Stimulated activated CD8-positive, alpha-beta memory T cell treated with anti-CD3 and anti-CD28 coated beads, Interleukin-4, amount 100 ng/mL, for 4 hours (primary cell): ENCODE measurements at places on chromosomes 5 and 9.

DNA sequence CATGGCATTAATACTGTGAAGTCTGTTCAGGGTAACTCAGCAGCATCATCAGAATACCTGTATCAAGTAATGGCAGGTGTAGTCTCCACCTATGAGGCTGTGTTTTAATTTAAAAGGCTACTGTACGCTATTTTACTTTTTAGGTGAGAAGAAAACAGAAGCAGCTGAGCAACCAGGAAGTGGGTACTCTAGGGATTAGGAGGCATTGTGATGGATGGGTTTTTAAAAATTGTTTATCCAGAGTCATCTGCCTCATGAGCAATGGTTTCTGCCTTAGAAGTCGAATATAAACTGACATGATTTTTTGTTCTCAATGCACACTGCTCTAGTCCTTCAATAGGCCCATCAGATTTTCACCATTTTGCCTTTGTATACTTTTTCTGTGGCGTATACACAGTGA is 42.6 kb downstream of the PSIP1 start:
- no peak for DNase-seq

DNA sequence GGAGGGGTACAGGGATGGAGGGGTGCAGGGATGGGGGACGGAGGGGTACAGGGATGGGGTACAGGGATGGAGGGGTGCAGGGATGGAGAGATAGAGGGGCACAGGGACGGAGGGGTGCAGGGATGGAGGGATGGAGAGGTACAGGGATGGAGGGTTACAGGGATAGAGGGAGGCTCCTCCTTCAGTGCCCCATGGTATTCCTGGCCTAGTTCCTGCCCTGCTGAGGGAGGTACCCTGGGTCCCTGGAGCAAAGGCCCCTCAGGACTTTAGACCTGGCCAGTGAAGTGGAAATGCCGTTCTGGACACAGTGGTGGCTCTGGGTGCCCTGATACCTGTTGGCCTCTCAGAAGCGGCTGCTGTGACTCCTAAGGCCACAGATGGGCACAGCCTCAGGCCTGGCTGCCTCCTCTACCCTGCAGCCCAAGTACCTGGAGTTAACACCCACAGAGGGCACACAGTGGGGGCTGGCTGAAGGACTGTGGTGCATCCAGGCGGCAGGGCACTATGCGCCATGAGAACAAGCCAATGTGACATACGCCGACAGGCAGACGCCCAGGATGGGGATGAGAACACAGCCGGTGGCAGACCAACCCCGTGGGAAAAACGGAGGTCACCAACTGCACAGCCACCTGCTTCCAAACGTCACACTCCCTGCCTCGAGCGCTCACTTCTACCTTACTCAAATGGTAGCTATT is 8.4 kb downstream of the PTGES2 start:
- no peak for DNase-seq

GRCh38 chr9:136247947-136248637 is 2.5 kb upstream of the QSOX2 start:
- no peak for DNase-seq

DNA sequence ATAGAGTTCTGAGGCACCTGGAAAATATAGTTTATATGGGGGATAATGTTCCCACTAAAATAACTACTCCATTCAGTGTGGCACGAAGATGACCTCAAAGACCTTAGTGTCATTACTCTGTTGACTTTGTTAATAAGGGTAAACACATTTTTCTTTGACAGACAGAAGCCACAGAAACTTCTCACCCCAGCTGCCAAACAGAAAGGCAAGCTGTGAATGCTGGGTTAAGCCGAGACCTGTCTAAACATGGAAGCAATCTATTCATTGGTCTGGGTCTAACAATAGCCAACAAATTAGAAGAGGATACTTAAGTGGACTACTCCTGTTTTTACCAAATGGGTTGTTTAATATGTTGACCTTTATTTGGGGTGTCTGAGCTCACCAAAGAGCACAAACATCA is 171.4 kb downstream of the TLE1 start:
- DNase-seq: no peak

- no peak for DNase-seq
These were observed 89.3 kb downstream of the MACIR start for GRCh38 chr5:103347716-103348423.

GRCh38 chr5:150164211-150164980 is 2.2 kb upstream of the CDX1 start:
- no peak for DNase-seq

DNA sequence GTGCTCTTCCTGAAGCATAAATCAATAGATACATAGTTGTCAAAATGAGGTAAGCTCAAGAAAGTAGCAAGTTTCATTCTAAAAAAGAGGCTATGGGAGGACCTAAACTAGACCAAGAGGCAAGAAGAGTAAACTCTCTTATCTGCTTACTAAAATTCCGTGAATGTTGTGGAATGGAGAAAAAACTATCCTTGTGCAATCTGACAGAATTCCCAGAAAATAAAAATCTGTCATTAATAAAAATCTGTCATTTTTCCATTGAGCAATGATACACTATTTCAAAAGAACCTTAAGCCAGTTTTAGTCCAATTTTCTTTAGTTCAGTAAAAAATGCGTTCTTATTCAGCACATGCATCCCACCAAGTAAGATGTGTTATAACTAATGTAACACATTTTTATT is 15.9 kb upstream of the FANCC start:
- DNase-seq: no peak

DNA sequence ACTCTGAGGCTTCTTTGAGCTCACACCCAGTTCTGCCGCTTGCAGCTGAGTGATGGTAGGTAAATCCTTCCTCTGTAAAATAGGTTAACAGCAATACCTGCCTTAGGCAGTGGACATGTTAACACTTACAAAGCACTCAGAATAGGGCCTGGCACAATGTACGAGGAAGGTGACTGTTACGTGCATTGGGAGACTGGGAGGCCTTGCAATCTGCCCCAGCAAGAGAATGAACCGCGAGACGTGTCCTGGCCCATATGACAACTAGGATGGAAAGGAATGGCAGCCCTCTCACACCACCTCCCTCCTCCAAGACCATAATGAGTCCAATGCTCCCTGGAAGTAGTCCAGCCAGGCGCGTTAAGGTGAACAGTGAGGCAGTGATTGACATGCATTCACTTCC is 23.1 kb upstream of the AKNA start:
- DNase-seq: no peak

GRCh38 chr5:155915601-155916000 is 411.4 kb upstream of the SGCD start:
- no peak for DNase-seq

- no peak for DNase-seq
These were observed 499.2 kb downstream of the BNC2 start for GRCh38 chr9:16371306-16371705.

GRCh38 chr9:115717298-115717697 is 436.3 kb upstream of the PAPPA start:
- DNase-seq: no peak

DNA sequence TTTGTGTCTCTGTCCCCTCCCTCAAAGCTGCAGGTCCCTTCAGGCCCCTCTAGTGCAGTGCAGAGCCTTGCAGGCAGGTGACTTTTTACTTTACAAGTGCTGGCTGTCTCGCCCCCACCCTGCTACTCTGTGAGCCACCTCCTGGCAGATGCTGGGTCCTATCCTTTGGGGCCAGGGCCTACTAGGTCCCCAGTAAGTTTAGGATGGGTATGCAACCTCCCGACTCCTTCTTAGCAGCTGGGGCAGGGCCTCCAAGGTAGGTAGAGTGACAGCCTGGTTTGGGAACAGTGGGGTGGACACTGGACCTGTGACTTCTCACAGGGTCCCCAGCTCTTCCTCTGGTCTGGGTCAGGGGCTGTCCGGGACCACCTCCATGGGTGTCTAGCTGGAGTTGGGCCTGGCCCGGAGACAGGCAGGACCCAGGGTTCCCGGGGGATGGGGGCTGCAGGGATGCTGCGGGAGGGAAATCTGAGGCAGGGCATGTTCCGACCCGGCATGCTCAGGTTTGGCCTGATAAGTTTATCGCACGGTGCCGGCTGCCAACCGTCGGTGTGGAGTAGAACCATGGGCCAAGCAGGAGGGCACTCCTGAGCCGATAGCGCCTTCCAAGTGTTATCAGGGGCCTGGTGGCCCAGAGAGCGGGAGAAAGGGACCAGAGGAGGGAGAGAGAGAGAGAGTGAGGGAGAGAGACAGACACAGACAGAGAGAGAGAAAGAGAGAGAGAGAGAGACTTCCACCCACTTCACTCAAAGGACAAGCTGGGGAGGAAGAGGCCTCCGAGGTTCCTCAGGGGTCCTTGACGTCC is 20.5 kb downstream of the GFI1B start:
- no peak for DNase-seq

- DNase-seq: peak; percentile 6
These were observed 720 bp downstream of the NADK2 start for GRCh38 chr5:36240779-36241630.

GRCh38 chr5:73295447-73295846 is 122.5 kb downstream of the TMEM174 start:
- DNase-seq: no peak

GRCh38 chr9:99561961-99562565 is 259.6 kb upstream of the NR4A3 start:
- DNase-seq: no peak

DNA sequence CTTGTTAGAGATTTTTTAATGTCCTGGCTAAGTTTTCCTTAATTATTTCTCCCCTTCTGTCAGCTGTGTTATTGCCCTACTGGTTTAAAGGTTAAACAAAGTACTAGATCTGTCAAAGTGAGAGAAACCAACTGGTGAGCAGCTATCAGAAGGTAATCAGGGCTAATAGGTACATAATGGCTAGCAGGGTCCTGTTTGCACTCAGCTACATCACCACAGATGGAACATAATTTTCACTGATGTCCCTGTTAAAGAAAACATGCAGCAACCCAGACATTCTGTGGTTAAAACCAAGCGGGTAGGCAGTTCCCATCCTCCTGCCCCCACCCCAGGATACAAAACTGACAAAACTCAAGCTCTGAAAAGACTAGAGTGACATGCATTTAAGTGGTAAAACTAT is 473.9 kb downstream of the NR2F1-AS1 start:
- no peak for DNase-seq

DNA sequence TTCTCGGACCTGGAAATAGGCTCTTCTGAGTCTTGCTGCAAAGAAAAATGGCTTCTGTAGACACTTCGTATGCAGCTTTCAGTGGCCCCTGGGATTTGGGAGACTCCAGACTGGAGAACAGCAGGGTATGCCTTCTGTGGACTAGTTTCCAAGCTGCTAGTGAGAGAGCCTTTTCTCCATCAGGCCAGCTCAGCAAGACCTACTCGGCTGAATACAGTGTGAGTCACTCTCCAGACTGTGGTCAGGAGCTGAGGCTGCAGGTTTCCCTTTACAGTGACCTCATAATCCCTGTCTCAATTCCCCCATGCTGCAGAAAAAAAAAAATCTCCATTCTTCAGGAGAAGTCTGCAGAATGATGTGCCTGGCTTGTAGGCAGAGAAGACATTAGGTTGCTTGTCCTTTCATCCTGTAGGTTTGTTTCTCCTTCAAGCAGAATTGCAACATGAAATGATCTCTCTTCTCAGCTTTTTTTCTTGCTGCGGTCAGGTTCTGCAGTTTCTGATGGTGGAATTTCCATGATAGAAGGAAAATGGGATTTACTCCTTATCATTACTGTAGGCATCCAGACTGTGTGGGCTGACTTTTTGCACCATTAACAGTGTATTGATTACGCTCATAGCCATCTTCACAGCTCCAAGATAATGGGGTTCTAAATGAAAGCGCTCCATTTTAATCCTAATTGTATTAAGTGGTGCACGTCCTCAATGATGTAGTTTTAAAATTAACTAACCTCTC is 78.3 kb upstream of the TNFSF8 start:
- DNase-seq: no peak

DNA sequence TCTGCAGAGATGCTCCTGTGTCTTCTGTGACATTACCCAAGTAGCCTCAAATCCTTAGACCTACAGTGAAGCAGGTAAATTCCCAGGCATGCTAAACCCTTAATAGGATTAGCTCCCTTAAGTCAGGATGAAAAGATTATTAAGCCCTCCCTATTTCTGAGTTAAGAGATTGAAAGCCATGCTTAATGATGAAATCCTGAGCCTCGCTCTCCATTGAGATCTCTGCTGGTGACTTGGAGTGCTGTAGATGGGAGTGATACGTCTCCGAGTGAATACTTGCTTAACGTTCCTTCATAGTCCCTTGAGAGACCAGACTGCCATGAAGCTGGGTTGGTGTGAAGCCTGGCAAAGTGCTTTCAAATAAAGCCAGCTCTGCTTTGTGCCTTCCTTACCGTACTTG is 34.2 kb downstream of the AOPEP start:
- no peak for DNase-seq

DNA sequence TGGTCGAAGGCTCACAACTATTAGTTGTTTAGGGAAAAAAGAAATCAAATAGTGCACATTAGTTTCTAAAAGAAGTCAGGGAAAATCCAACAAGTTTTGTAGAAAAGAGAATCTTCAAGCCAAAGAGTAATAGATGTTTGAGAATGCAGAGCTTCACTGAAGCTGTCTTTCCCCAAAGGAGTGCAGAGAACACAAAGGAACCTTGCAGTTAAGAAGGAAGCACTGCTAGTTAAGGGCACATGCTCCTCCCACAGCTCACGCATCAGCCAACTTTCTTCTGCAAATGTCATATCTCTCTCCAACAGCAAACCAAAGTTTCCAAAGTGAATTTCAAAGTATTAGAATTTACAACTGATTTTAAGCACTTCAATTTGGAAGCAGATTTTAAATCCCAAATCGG is 116.4 kb upstream of the FST start:
- no peak for DNase-seq

DNA sequence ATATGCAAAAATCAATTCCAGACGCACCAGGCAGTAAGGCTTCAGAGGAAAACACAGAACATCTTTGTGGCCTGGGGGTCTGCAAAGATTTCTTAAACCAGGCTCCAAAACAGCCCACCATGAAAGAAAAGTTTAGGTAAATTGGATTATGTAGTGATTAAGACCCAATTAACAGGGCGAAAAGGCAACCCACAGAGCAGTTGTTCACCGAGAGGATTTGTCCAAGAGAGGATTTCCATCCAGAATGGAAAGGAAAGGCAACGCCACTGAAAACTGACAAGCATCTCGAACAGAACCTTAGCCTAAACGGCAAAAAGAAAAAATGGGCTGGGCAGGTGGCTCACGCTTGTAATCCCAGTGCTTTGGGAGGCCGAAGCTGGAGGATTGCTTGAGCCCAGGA is 37.4 kb downstream of the GLT6D1 start:
- no peak for DNase-seq

DNA sequence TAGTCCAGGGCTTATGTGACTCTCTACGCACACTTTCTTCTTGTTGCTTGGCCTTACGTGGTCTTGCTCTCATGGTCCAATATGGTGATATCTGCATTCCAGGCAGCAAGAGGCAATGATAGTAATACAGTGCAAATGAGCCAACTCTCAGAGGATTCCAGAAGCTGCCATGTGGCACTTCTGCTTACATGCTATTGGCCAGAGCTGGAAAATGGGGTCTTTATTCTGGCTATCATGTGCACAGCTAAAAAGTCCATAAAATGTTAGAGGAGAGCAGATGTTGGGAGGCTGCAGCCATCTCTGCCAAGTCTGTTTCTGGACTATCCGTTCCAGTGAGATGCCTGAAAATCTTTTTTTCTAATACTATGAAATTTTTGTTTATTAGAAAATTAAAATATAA is 2.9 kb upstream of the SEPTIN8 start:
- DNase-seq: no peak

GRCh38 chr9:73806876-73807275 is 655.2 kb downstream of the ANXA1 start:
- no peak for DNase-seq

- DNase-seq: no peak
These were observed 256.7 kb downstream of the IRX1 start for GRCh38 chr5:3852161-3852916.
